ENCODE measurements at places on chromosomes 6 and 20.

- DNase-seq: no peak
These were observed 260.4 kb downstream of the CDH4 start for GRCh38 chr20:61512475-61512874.

- no peak for DNase-seq
These were observed 381.6 kb downstream of the GJA1 start for GRCh38 chr6:121816906-121817540.

GRCh38 chr6:81847866-81848265, 95.4 kb upstream of the TENT5A start:
- no peak for DNase-seq

DNA sequence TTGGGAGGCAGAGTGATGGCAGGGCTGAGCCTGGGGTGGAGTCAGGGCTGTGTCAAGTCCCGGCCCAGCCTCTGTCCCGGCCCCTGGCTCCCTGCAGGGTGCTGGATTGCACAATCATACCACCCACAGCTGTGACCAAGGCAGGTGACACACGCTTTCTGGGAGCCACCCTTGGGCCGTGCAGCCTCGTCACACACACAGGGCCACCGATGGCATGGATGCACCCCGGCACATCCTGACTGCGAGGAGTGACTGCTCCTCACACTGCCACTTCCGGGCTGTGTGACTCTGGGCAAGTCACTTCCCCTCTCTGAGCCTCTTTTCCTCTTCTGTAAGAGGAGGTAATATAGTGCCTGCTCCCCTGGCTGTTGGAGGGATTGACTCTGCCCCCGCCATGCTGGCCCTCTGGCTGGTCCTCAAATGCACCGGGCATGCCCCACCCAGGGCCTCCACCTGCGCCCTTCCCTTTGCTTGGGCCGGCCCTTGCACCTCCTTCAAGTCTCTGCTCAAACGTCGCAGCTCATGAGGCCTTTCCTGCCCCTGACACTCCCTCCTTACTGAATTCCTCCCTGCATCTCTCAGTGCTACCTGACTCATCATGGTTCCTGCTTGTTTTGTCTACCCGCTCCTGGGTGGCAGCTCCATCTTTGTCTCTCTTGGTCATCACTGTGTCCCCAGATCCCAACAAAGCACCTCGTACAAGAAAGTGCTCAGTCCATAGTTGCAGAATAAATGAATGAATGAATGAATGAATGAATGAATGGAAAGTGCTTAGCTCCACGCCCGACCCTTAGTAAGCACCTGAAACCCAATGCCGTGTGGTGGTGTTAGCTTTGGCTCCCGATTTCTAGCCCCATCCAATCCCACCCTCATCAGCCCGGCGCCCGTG, 93.5 kb downstream of the CEBPB start:
- DNase-seq: no peak

GRCh38 chr6:3829285-3829684, 19.9 kb upstream of the FAM50B start:
- no peak for DNase-seq

- DNase-seq: peak; percentile 81
These were observed 60.2 kb downstream of the EZR start for GRCh38 chr6:158758941-158759479.

DNA sequence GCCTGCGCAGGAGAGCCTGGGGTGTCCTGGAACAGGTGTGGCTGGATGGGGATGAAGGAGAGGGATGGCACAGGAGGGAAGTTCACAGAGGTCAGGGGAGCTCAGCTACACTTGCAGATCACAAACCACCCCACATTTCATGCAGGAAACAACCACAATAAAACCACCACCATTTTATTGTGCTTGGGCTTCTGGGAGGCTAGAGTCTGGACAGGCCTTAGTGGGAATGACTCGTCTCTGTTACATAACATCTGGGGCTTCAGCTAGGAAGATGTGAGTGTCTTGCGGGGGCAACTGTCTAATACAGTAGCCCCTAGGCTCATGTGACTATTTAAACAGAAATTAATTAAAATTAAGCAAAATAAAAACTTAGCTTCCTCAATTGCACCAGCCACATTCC, 33.4 kb downstream of the SNX5 start:
- DNase-seq: no peak

- no peak for DNase-seq
These were observed 118.1 kb downstream of the TOX2 start for GRCh38 chr20:44032583-44033331.

GRCh38 chr6:128206610-128207426, 306.0 kb upstream of the THEMIS start:
- no peak for DNase-seq

GRCh38 chr6:168138436-168138835, 59.4 kb upstream of the FRMD1 start:
- DNase-seq: no peak

DNA sequence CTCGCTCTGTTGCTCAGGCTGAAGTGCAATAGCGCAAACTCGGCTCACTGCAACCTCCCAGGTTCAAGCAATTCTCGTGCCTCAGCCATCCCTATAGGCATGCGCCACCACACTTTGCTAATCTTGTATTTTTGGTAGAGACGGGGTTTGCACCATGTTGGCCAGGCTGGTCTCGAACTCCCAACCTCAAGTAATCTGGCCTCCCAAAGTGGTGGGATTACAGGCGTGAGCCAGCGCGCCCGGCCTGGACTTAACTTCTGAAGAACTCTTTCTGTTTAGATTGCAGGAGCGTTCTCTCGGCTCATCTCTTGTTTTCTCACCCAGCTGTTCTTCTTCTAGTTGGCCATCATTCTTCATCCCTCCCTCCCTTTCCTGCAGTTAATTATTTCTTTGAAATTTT, 30.3 kb downstream of the GTF2H5 start:
- no peak for DNase-seq
